ENCODE measurements at places on chromosomes 11 and 22. TPM values are rescaled to one million over a fixed set of nuclear protein-coding genes. Genes with fewer than 3 reads are reported as not detected.

GRCh38 chr22:43240614-43241013 lies 53.7 kb upstream of the TTLL12 start:
- DNase-seq: no peak

GRCh38 chr22:27937453-27937852 lies 18.4 kb upstream of the PITPNB start:
- DNase-seq: no peak

GRCh38 chr22:29661336-29661735 lies 57.9 kb downstream of the NF2 start:
- DNase-seq: no peak

DNA sequence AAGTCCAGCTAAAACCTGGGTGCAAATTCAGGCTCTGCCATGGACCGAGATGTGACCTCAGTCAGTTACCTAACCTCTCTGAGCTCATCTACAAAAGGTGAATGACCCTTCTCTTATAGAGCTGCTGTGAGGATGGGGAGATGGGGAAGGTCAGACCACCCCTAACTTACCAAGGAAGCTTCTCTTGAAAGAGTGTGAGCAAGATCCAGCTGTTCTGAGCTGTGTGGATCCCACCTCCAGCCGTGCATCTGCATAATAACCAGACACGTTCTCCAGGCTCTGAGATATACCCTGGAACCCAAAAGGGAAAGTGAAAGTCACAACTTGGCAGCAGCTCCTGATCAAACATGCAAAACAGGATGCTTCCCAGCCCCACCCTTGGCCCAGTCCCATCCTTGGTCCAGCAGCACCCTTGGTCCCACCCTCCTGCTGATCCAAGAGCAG lies at the start of gene APOL3:
TSS of gene APOL3 (minus strand) at position 257 of the 444 bp plus-strand sequence. CDS start 11,700 bp downstream, outside the sequence.
- DNase-seq: no peak

GRCh38 chr11:109865548-109866186 lies 227.5 kb upstream of the ZC3H12C start:
- no peak for DNase-seq

DNA sequence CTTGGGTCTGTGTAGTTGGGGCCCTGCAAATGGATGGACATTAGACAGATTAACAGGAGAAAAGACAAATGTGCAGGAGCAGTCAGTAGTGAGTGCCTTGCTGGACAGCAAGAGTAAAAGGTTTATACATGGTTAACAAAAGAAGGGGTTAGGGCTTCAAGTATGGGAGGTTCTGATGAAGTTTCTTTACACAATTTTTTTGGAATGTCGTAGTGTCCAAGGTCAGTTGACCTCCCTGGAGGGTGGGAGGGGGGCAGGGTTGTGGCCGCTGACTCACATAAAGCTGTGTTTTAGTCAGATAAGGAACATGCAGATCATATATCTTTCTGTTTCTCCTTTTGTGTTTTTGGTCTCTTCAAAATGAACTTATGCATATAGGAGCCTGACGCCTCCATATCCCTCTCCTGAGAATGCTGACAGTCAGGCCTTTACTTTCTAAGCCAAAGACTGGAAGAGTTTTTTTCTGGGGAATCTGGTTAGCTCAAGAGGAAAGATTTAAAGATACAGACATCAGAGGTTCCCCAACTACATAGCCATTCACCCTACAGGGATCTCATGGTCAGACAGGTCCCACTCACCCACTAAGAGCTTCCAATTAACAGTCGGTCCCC lies 134.3 kb downstream of the NECTIN1 start:
- no peak for DNase-seq

DNA sequence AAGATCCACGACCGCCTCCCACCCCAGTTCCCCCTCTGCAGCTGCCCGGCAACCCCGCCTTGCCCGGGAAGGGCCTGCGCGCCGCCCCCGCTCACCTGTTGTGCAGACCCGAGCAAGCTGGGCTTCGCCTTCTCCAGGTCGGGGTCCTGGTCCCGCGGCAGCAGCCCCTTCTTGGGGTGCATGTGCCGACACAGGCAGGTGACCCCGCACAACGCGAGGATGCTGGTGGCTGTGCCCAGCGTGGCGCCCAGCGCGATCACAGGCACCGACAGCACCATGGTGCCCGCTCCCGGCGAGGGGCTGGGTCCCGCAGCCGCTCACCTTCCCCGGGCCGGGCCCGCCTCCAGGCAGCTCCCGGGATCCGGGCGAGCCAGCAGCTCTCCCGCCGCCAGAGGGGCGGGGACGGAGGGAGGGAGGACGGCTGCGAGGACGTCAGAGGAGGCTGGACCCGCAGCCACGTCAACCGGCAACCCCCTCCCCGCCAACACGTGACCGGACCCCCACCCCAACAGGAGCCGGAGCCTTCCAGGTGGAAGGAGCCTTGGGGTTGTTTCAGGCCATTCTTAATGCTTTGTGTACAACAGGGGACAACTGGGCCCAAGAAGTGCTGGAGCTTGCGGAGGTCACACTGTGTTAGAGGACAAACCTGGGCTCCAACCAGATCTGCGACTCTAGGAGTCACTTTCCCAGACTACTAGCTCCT lies at the start of gene SYT13:
TSS of gene SYT13 (minus strand) at position 412 of the 703 bp plus-strand sequence. CDS start at position 278, 134 bp downstream.
- DNase-seq: peak; percentile 75

DNA sequence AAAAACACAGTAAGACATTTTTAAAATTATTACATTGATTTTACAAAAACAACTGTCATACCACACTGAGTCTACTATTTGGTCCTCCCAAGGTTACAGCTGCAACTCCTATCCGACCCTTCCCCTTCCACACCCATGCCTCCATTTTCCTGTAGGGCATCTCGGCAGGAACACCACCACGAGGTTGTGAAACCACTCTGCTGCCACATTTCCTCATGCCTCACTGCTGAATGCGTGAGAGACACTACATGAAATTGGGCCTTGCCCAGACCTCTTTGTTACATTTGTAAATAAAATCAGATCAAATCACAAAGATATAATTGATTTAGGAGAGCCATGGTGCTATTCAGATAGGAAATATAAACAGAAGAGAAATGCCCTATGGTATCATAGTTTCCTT lies 2.0 kb downstream of the ARHGAP32 start:
- DNase-seq: no peak

DNA sequence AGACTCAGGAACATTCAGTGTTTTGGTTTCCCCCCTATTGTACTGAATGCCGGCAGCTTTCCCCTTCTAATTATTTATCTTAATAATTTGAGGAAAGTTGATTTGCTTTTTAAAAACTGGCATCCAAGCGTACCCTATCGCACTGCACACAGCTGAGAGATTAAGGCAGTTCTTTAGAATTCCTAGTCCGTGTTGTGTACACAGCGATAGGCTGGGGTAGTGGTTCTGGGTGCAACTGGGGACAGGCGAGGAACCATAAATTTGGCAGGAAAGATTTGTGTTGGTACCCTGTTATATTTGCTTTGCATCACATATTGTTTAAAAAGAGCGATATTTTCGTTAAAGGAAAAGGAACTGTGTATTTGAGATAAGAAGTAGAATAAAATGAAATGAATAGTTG lies 39.2 kb downstream of the PTPRJ start:
- no peak for DNase-seq

The FAM83F gene
- total RNA-seq: 0.18 TPM

The CDC42BPG gene
- 10.1 TPM for total RNA-seq

The DDI1 gene
- not detected for total RNA-seq

The APOL3 gene
- not detected for total RNA-seq

The MYBPC3 gene
- total RNA-seq: 489 TPM

The RHOD gene
- total RNA-seq: 71.7 TPM

The MS4A6E gene
- not detected for total RNA-seq

The XKR3 gene
- not detected for total RNA-seq

The RTN4R gene
- total RNA-seq: 5.3 TPM

The FOLH1 gene
- not detected for total RNA-seq
